NCI-H1694 (cell line): ENCODE measurements at places on chromosomes 12 and 14.

DNA sequence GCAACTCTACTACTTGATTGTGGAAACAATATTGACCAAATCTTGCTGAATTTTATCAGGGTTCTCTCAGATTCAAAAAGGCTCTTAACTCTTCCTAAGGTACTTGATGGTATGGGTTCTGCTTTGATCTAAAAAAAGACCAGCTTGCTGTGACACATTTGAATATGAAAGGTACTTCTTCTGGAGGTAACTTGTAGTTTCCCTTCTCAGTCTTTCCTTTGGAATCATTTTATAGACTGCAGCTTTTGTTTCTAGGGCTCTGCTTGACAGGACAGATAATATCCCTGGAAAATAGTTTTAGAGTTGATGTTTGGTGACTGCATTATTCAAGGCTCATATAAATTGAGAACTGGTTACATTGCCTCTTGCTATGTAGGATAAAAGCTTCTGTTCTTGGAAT lies 251.9 kb downstream of the FUT8 start:
- no peak for DNase-seq

DNA sequence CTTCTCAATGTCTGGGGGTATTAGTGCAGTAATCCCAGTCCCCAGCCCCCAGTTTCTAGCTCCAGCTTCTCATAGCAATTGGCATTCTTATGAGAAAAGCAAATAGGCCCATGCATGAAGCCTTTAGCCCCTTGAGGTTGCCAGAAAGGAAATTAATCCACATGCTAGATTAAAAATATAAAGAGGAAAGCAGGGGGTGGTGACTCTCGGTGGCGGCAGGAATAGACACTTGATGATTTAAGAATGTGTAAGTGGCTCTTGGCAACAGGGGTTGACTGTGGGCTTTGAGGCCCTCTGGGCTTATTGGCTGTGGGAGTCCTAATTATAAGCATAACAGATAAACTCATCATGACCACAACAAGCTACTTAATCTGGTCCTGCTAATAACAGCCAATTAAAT lies 1367.3 kb upstream of the FLRT2 start:
- no peak for DNase-seq

DNA sequence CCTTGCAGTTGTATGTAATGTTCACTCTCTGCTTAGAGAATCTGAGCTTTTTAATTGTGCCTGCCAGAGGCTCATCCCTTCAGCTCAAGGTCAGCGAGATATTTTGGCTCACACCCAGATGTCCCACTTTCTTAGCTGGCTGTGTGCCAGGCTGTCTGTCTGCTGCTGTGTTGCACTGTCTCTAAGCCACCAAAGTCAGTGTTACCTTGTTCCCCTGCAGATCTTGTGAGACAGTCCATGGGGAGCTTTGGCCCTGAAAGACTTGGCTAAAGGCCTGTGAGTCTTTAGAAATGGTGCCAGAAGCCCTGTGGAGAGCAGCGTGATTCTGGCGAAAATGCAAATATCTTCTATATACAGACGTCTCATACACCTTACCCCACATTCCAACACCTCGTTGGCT lies 293.7 kb downstream of the TTC6 start:
- peak; percentile 32 for DNase-seq

DNA sequence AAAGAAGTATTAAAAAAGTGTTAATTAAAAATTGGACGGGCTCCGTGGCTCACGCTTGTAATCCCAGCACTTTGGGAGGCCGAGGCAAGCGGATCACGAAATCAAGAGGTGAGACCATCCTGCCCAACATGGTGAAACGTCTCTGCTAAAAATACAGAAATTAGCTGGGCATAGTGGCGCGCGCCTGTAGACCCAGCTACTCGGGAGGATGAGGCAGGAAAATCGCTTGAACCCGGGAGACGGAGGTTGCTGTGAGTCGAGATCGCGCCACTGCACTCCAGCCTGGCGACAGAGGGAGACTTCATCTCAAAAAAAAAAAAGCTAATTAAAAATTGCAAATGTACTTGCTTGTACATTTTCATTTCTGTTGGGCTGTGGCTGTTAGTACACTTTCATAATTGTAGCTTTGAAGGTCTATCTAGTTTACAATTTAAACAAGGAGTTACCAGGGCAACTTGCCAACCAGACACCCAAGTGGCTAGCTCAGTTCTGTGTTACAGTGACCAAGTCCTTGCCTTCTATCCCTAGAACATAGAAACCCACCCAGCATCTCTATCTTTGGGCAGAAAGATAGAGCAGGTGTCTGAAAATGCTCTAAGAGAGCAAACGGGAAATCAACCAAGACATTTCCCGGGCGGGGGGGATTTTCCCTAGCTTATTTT lies 1.2 kb downstream of the COA8 start:
- no peak for DNase-seq

DNA sequence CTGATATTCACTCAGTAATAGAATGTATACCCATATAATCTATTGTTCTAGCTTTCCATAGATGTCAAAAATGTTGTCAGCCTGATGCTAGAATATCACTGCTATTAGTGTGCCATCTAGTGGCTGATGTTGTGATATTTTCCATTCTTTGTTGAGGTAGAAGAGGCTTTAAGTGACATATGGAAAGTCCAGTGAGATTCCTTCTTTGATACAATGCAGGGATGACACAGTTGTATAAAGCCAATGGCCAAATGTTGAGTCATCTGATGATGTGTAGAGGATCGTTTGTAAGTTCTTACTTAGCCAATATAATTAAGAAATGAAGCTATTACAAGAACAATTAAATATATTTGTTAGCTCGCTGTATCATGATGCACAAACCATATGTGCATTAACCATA lies 58.1 kb upstream of the PCED1B start:
- peak; percentile 23 for DNase-seq
